ENCODE measurements at places on chromosomes 5 and 9.
A peak's percentile ranks its signal among the peaks of the same experiment; 100 is the strongest.

- no peak for DNase-seq
These were observed 47.0 kb upstream of the PLIN2 start for GRCh38 chr9:19174127-19174912.

DNA sequence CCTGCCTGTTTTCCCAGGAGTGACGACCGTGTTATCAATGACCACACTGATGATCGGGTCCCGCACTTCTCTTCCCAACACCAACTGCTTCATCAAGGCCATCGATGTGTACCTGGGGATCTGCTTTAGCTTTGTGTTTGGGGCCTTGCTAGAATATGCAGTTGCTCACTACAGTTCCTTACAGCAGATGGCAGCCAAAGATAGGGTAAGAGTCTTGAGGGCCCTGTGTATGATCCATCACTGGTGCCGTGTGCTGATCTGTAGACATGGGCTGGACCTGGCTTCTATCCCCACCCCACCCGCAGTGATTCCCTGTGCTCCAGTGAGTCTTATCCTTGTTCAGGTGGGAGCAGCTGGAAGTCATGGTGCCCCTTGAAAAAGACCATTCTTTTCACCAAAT lies 26.0 kb downstream of the GABRP start:
- DNase-seq, result peak; percentile 3

DNA sequence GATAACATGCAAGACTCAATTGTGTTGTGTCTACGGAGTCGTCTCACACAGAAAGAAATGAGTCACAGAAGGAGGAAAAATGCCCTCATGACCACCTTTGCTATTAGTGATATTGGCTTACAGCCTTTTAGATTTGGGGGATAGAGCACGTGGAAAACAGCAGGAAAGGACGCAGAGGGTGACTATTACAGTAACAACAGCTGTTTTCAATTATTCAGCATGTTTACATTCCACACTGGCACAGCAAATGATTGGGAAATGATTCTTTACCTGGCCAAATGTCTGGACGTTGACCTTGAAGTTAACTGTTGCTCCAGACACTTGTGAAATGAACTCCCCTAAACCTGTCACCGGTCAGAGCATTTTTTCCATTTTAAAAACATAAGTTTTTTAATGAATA lies 46.8 kb downstream of the APTX start:
- no peak for DNase-seq

GRCh38 chr9:136046554-136046920 lies 48.6 kb downstream of the NACC2 start:
- DNase-seq, result no peak

DNA sequence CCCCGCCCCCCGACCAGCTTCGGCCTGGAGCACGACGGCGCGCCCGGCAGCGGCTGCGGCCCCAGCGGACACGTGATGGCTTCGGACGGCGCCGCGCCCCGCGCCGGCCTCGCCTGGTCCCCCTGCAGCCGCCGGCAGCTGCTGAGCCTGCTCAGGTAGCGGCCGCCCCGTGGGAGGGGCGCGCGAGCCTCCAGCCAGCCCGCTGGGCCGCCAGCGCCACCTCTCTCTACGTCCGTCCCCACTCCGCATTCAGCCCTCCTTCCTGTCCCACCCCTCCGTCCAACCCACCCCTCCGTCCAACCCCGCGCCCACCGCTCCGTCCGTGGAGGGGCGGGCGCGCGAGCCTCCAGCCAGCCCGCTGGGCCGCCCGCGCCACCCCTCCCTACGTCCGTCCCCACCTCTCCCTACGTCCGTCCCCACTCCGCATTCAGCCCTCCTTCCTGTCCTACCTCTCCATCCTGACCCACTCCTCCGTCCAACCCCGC lies 6.5 kb downstream of the ADAMTS13 start:
- no peak for DNase-seq

GRCh38 chr5:82985763-82986162 lies 91.4 kb downstream of the TMEM167A start:
- no peak for DNase-seq

DNA sequence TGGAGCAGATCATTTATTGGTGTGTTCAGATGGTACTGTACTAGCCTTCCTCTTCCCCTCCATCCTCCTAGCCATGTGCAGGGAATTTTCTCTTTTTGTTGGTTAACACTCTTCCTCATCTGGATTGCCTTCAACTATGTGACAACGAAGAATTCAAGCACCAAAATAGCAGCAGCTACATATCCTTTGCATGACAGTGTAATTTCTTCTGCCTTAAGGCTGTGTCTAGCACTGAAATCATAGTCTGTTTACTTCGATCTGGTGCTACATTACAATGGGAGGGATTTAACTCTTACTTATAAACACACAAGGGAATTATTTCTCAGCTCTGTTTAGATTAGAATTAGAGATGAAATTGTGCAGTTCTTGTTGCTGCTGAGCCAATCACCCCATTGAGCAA lies 260.4 kb downstream of the ARL15 start:
- no peak for DNase-seq

- no peak for DNase-seq
These were observed 339.2 kb upstream of the CDH9 start for GRCh38 chr5:27377626-27378025.

GRCh38 chr5:179759581-179760551 lies 27.2 kb downstream of the MAML1 start:
- DNase-seq, result no peak

DNA sequence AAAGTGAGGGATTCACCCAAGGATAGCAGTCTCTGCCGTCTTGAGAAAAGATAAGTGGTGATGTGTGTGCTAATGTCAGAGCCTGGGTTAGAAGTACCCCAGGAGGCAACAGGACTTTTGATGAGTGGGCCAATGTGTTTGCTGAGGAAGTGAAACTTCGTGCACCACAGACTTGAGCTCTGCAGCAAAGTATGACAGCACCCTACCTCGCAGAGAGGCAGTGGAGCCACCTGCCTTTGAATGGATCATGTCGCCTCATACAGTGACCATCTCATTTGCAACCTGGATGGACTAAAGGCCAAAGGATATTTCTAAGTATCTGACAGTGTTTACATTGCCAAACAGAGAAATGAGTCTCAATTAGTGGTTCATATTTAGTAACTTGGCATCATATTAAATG lies 593.9 kb upstream of the GRAMD2B start:
- DNase-seq, result no peak

DNA sequence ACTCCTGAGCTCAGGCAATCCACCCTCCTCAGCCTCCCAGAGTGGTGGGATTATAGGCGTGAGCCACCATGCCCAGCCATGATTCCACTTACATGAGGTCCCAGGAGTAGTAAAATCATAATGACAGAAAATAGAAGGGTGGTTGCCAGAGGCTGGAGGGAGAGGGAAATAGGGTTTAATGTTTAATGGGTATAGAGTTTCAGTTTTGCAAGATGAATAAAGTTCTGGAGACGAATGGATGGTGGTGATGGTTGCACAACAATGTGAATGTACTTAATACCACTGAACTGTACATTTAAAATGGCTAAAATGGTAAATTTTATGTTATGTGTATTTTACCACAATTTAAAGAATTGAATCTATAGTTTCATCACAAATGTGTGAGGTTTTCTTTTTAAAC lies 146.5 kb upstream of the ABCA1 start:
- DNase-seq, result no peak

DNA sequence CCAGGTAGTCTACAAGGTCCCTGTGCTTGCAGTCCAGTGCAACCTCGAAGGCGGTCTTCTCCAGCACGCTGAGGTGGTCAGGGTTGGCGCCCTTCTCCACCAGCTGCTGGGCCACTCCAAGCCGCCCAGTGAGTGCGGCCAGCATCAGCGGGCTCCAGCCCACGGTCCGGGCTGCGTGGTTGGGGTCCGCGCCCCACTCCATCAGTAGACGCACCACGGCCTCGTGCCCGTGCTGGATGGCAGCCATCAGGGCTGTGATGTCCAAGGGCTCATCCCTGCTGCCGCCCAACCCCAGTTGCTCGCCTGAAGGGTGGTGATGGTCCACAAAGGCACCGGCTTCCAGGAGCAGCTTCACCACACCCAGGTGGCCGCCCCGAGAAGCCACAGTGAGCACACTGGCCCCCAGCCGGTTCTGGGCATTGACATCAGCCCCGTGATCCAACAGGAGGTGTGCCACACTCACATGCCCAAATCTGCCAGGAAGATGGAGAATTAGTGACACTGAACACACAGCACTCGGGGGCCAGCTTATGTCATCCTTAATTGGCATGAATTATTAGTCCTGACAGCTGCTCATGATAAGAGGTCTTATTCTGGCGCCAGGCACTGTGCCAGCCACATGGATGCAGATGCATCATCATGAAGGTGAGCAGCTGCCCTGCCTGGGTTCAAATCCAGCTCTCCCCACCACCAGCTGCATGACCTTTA lies 6.1 kb downstream of the ANKS6 start:
- no peak for DNase-seq

DNA sequence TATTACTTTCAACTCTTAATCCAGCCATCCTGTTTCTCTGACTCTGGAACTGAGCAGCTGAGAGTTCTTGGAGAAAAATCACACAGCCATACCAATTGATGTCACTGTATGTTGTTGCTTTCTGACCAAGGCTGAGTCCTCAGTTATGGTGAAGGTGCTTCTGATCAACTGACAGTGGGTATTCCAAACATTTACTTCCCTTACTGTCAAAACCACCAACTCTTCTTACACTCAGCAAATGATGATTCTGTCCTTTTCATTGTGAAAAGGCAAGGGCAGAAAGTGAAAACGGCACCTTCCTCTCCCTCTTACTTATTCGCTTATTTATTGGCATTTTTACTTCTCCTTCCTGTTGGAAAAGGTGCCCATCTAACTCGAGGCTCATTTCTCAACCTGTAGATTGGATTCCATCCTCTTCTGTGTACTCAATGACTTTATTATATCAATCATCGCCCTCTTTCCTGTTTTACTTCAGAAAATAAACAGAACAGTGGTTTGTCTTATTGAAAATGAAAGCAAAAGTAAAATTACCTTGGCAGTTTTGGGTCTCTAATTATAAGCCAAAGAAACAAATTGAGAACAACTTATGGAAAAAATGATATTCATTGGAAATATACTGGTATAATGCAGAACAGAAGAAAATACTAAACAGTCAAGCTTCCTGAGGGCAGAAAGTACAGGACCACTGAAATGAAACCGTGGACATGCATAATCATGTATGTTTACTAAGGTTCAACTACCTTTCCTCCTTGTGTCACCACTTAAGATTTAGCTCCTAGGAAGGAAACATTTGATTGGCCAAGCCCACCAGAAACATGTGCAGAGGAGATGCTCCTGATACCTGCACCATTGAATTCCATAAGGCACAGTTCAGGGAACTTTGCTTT lies 104.5 kb upstream of the CHD1 start:
- no peak for DNase-seq

DNA sequence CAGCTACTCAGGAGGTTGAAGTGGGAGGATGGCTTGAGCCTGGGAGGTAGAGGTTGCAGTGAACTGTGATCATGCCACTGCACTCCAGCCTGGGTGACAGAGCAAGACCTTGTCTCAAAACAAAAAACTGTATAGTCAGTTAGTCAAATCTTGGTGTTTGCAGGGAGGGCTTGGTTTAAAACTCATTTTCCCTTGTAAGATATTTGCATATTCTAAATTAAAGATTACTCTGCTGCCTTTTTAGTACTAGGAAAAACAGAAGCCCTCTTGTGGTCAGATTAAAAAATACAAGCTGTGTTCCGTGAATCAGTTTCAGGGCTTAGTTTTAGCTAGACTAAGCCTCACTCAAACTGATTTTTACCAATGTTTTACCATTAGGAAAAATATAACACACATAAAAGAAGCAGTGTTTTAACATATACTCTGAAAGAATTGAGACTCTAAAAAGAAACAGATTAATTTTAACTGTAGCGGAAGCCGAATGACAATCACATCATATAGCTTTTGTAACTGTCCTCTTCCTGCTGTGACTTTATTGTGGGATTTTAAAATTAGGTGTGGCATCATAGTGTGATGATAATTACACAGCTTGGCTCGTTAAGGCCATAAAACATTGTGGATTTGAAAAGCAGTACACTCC lies 84.9 kb upstream of the BASP1 start:
- DNase-seq, result no peak

- no peak for DNase-seq
These were observed 243.5 kb downstream of the MAST4 start for GRCh38 chr5:66839636-66840185.

DNA sequence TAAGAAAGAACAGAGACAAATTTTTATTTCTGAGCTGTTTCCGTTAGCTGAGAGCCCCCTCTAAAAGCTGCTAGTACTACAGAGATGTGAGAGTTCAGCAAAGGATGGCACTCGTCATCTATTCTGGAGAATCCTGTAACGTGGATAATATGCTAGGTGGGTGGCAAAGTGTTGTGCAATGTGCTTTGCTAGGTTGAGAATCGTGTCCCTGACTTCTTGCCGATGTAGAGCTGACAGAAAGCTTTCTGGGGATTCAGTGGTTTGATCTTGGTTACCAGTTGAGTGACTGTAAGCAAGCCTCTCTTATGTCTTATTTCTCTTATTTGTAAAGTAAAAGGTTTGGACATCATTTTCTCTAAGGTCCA lies 298.3 kb upstream of the ACTBL2 start:
- no peak for DNase-seq

- no peak for DNase-seq
These were observed 160.8 kb downstream of the CEMIP2 start for GRCh38 chr9:71607461-71607881.

DNA sequence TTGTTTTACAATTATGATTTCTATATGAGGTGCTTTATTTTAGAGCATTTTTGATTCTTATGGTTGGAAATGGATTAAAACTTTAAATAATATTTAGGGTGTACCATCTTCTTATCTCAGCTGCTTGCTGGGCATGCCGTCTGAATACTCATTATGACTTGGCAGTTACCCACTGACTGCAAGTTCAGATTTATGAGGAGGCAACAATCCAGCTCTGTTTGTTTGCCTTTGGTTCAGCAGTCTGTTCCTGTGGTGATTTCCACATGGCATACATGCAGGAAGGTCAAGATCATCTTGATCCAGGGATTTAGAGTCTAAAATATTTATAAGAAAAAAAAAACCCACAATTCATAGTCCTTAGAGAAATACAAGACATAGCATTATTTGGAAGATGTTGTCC lies 1254.5 kb upstream of the NUDT12 start:
- no peak for DNase-seq
